Neural crest cell (in vitro differentiated cells): ENCODE measurements at places on chromosomes 5 and 9. TPM values are rescaled to one million over a fixed set of nuclear protein-coding genes. Genes with fewer than 3 reads are reported as not detected.

- no peak for DNase-seq
Observed at GRCh38 chr5:38338455-38338854, 80.1 kb downstream of the EGFLAM start.

DNA sequence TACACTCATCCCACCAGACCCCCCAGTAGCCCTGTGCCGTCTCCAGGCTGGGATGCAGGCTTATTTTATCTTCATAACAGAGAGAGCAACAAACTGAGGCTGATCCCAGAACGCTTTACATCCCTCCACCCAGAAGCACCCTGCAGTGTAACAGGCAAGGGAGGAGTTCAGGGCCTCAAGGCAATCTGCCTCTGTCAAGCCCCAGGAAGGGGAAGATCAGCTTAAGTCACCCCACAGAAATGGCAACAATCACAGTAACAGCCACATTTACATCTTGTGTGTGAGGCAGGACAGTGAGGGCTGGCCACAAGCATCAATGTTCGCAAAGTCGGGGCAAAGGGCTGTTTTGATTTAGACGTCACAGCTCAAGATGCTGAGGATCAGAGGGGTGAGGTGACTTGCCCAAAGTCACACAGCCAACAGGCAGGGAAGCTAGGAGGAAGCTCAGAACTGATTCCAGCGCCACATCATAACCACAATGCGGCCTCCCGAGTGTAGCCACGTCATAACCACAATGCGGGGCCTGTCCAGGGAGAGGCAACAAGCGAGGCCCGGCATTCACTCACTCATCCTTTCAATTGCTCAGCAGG is 14.4 kb downstream of the STK10 start:
- no peak for DNase-seq

DNA sequence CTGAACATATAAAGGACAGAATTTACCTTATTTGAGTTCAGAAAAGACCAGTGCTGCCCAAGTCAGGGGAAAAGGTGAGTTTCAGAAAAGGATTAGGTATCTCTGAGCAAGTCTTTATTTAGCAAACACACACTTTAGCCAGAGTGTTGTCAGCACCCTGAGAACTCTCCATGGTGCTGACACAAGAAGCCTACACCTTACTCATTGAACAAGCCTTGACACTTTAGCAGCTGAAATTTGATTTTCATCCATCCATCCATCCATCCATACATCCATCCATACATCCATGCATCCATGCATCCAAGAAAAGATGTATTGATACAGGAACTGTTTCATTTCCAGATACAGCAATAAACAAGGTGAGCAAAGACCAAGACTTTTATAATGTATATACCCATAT is 311.2 kb downstream of the TRIM32 start:
- peak; percentile 8 for DNase-seq

- no peak for DNase-seq
Observed at GRCh38 chr5:131515348-131515747, 119.7 kb downstream of the RAPGEF6 start.

The ZBED3 gene
- 12.1 and 12.2 TPM in 2 replicates for total RNA-seq

The UBE2R2 gene
- 85.9 and 88.0 TPM in 2 replicates for total RNA-seq
